HuH-7 (cell line): ENCODE measurements at places on chromosomes 12 and 14.

DNA sequence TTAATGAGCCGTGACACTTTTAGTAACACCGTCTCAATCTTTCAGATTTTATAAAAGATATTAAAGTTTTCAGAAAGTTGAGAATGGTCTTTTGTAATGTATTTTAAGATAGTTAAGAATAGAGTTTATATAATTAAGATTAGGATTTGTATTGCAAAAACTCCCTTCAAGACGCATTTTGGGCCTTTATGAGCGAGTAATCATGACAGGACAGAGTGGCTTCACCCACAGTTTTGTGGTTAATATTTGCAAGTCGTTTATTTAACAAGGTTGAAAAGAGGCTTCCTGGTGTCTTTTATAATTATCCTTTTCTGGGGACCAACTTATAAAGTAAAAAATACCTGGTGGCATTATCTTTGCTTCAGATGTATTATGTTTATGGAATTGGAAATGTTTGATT is 44.0 kb downstream of the TRAF3 start:
- DNase-seq: no peak

DNA sequence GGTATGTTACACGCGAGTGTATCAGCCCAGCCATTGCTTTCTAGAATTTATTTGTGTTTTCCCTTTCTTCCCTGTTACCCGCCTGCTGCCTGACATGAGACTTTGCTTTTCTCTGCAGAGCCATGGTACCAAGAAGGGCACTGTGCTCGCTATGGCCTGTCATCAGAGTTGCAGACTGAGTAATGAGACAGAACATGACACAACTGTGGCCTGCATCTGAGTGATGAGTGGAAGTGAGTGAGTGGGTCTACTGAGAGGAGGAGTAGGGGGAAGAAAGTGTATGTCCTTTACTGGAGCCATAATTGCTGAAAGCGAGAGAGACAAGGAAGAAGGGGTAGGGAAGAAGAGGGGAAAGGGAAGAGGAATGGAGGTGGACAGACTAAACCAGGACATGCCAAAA is 2.9 kb downstream of the RILPL1 start:
- DNase-seq: no peak

GRCh38 chr12:77949943-77950342 is 119.2 kb downstream of the NAV3 start:
- DNase-seq: no peak

GRCh38 chr14:75559451-75560222 is 18.8 kb upstream of the FLVCR2 start:
- DNase-seq: no peak

DNA sequence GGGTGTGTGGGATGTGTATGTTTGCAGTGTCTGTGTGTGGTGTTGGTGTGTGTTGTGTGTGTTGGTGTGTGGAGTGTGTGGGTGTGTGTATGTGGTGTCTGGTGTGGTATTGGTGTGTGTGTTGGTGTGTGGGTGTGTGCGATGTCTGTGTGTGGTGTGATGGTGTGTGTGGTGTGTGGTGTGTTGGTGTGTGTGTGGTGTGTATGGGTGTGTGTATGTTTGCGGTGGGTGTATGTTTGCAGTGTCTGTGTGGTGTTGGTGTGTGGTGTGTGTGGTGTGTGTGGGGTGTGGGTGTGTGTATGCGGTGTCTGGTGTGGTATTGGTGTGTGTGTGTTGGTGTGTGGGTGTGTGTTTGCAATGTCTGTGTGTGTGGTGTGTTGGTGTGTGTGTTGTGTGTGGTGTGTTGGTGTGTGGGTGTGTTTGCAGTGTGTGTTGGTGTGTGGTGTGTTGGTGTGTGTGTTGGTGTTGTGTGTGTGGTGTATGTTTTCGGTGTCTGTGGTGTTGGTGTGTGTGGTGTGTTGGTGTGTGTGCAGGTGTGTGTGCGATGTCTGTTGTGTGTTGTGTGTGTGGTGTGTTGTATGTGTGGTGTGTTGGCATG is 15.7 kb downstream of the MLXIP start:
- DNase-seq: no peak
